ENCODE measurements at places on chromosomes 12 and 14.

GRCh38 chr12:33589576-33590114 lies 150.0 kb upstream of the SYT10 start:
- no peak for DNase-seq

DNA sequence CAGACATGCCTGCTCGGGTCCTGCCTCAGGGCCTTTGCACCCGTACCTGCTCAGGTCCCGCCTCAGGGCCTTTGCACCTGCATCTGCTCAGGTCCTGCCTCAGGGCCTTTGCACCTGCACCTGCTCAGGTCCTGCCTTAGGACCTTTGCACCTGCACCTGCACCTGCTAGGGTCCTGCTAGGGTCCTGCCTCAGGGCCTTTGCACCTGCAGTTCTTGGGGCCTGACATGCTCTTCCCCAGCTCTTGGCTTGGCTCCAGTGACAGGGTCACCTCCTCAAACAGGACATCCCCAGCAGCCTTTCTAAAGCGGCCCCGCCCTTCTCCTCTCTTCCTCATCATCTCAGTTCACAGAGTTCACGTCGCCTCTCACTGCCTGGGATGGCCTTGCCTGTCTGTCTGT lies 54.9 kb upstream of the NCOR2 start:
- DNase-seq = no peak

DNA sequence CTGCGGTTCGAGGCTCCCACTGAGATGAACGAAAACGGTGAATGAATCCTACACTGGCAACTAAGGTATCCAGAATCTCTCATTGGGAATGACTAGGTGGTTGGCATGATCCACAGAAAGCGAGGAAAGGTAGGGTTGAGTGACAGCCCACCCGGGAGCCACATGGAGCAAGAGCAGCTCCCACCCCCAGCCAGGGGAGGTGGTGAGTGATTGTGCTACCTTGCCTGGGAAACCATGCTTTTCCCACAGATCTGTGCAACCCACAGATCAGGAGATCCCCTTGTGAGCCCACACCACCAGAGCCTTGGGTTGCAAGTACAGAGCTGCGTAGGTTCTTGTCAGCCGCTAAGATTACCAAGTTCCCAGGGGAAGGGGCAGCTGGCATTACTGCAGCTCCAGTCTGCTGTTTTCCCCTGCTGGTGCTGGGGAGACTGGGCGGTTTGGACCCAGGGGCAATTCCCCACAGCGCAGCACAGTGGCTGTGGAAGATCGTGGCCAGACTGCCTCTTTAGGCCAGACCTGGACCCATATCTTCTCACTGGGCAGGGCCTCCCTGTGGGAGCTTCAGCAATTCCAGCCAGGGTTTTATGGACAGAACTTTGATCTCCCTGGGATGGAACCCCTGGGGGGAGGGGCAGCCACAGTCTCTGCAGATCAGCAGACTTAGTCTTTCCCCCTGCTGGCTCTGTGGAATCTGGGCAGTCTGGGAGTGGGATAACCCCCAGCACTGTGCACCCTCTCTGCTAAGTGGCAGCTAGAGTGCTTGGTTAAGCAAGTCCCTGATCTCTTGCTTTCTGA lies 44.6 kb upstream of the PPP4R3A start:
- no peak for DNase-seq

DNA sequence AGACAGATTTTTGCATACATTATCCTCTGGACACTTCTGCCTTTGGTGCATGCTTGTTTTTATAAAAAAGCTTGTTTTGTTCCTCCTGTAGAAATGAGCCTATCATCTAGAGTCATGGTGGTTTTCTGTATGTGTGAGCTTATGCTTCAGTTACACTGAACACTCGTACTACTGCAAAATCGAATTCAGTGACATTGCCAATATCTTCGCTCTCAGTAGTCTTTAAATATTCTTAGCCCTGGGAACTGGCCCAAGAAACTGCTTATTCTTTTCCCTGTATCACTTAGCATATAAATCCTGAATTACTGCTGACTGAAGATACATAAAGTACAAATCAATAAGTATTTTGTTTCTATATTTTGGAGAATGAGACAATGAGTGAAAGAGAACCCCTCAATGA lies 70.5 kb downstream of the RGS6 start:
- no peak for DNase-seq

GRCh38 chr12:89236748-89237383 lies 115.4 kb downstream of the DUSP6 start:
- no peak for DNase-seq

- DNase-seq = no peak
These were observed 114.0 kb downstream of the RPAP3 start for GRCh38 chr12:47591795-47592194.

- peak; percentile 53 for DNase-seq
These were observed 82.9 kb upstream of the STXBP6 start for GRCh38 chr14:25132732-25133422.

GRCh38 chr14:41872931-41873685 lies 266.4 kb downstream of the LRFN5 start:
- no peak for DNase-seq

GRCh38 chr12:75981247-75982168 lies 50.1 kb downstream of the PHLDA1 start:
- no peak for DNase-seq

- DNase-seq = peak; percentile 15
These were observed 451.8 kb upstream of the TBX3 start for GRCh38 chr12:115135800-115136211.

DNA sequence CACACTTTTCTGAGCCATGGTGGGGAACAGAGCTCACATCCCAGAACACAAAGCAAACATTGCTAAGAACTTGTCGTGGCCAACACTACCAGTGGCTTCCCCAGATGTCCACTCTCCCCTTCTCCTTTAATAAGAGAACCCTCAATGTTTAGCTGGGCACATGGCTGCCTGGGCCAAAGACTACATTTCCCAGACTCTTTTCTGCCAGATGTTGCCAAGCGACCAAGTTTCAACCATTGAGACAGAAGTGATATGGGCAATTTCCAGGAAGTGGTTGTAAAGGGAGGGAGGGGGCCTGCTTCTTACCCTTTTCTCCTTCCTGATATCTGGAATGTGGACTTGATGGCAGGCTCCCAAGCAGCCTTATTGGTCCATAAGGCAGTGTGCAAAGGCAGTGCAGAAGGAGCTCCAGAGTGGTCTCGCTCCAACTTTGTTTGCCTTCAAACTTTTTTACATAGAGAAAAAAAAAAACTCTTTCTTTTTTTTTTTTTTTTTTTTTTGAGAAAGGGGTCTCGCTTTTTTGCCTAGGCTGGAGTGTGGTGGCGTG lies 24.9 kb upstream of the JDP2 start:
- no peak for DNase-seq

GRCh38 chr12:131334835-131335234 lies 376.1 kb upstream of the SFSWAP start:
- DNase-seq = no peak

DNA sequence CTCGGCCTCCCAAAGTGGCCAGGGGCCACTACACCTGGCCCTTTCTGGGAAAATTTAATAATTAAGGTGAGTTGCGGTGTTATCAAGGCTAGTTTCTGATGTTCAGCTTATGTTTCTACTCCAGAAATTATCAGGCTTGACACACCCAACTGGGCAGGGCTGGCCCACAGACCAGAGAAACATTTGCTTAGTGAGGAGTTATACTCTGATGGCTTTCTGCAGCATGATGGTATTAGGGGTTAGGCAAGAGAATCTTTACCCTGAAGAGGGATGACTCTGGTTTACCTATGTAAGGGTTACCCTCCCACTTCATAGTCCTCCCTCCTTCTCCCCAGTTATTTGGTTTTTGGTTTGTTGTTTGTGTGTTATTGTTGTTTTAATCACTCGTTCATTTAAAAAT lies 24.5 kb upstream of the HECTD1 start:
- DNase-seq = no peak

DNA sequence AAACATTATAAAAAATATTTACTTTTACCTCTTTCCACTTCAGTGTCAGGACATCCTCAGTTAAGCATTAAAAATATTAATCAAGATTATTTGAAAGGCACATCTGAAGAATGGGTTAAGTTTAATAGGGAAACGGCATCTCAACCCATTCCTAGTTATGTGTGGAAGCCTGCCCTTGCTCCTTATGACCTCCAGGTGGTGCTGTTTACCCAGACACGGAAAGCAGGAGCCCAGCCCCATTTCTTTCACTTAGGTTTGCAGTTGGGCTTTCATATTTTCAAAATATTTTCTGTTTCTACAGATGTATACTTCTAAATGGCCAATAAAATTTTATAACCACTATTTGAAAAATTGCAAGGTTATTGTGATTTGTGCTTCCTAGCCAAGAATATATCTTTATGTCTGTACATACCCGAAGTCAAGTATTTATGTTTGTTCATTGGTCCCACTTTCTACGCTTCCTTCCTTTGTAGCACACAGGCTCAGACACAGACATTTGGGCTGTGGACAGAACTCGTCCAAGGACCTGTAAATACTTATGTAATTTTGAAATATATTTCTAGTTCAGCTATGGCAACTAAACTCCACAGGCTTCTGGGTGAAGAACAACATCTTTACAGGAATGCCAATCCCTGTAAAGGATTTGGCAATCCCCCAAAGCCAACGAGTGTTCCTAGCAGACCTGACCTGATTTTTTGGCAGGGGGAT lies 247.1 kb downstream of the AKAP6 start:
- peak; percentile 36 for DNase-seq

DNA sequence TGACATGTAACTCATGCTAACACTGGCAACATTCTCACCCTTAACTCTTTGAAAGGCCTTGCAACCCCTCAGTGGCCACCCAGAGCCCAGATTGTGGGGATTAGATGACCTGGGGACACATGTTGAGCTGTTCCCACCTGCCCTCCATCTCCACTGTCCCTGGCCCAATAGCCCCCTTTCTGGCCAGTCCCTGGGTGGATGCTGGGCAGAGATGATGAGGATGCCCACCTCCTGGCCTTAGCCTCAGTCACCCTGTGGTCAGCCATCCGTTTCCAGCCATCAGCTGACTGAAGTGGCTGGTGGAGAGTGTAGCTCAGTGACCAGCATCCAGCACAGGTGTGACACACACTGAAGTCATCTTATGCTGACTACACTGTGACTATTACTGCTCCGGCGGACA lies 4.7 kb downstream of the ANHX start:
- no peak for DNase-seq

DNA sequence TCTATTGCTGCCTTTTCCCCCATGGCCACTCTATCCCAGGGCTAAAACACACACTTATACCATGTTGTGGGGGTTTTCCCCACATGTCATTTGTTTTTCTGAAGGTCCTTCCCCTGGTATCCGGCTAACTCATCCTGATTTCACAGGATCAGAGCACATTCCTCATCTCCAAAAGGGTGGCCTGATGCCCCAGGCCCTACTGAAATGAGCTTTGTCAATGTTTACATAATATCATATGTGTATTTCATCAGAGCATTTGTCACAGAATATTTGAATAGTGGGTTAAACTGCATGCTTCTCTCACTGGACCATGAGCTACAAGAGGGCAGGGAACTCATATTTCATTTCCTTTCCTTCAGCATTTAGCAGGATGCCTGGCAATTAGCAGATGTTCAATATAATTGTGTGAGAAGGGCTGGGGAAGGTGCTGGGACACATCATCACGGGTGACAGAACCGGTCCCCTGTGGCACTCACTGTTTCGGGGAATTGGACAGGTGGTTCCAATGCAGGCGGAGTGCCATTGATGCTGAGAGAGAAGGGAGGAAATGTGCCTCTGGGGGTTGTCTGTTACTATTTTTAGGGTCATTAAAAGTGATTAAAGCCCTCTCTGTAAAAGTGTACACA lies 26.8 kb downstream of the EMP1 start:
- DNase-seq = no peak

GRCh38 chr12:101655393-101655792 lies 42.0 kb upstream of the CHPT1 start:
- DNase-seq = no peak

GRCh38 chr12:52175371-52176350 lies 16.2 kb downstream of the KRT80 start:
- no peak for DNase-seq

- no peak for DNase-seq
These were observed 37.9 kb upstream of the SLC38A2 start for GRCh38 chr12:46410495-46410894.

- no peak for DNase-seq
These were observed 7.8 kb downstream of the AKT1 start for GRCh38 chr14:104787736-104788135.

- no peak for DNase-seq
These were observed 27.8 kb downstream of the FBRSL1 start for GRCh38 chr12:132517740-132518100.

- DNase-seq = no peak
These were observed 501.4 kb upstream of the RGS6 start for GRCh38 chr14:71430678-71431376.

DNA sequence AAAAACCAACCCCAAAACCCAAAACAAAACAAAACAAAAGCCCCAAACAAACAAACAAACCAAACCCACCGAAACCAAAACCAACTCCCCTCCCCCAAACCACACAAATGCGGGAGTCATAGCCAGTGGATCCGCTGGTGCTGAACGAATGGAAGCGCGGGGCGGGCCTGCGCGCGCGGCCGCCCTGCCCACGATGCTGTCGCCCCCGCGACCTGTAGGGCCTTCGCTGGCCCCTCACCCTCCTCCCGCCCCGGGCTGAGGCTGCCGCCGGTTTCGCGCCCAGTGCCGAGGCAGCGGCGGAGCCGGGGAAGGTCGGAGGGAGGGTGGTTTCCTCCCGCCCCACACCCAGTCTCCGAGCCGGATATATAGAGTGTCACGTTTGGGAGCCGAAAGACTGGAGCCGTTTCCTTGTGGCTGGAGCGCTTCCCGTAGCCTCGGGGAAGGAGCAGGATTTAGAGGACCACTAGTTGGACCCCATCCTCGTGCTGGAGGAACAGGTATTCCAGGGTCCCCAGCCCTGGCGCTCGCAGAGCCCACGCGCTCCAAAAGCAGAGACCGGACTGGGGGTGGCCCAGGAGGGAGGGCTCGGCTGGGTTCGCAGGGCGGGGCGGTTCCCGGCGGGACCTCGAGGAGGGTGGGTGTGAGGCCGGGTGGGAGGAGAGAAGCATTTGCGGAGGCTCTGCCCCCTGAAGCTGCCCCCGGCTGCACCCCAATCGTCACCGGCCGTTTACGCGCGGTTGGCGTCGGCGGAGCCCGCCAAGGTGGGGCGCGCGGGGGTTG lies at the start of gene FAR2:
TSS of gene FAR2 (plus strand) at position 368 of the 780 bp plus-strand sequence. CDS start 121,172 bp downstream, outside the sequence.
- peak; percentile 30 for DNase-seq

- DNase-seq = no peak
These were observed 72.1 kb downstream of the PLEKHA5 start for GRCh38 chr12:19201661-19202060.
